ENCODE measurements at places on chromosomes 16 and 17. TPM values are rescaled to one million over a fixed set of nuclear protein-coding genes. Genes with fewer than 3 reads are reported as not detected.

DNA sequence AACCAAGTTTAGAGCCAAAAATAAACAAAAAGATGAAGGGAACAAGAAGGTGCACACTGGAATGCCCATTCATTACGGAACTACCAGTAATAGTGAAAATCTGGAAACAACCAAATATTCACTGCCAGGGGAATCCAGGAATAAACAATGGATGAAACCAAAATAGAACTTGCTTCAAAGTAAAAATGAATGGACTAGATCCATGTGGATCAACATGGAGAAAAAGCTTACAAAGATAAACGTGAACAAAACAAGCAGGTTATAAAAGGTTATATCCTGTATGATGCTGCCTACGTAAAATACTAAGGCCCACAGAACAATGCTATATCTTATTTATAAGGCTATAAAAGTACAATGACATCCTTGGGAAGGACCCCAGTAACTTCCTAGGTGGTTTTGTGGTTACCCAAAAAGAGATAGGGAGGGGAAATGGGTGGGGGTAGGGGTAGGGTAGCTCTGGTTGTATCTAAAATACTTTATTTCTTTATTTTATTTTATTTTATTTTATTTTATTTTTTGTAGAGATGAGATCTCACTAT is 12.8 kb upstream of the CCL22 start:
- no peak for DNase-seq

- DNase-seq, result no peak
These were observed 771.0 kb downstream of the KCNJ18 start for GRCh38 chr17:22463110-22463850.

GRCh38 chr17:68301438-68301959 is 10.2 kb downstream of the ARSG start:
- DNase-seq, result no peak

RBBP6 gene
- 20.3 TPM for total RNA-seq

DNA sequence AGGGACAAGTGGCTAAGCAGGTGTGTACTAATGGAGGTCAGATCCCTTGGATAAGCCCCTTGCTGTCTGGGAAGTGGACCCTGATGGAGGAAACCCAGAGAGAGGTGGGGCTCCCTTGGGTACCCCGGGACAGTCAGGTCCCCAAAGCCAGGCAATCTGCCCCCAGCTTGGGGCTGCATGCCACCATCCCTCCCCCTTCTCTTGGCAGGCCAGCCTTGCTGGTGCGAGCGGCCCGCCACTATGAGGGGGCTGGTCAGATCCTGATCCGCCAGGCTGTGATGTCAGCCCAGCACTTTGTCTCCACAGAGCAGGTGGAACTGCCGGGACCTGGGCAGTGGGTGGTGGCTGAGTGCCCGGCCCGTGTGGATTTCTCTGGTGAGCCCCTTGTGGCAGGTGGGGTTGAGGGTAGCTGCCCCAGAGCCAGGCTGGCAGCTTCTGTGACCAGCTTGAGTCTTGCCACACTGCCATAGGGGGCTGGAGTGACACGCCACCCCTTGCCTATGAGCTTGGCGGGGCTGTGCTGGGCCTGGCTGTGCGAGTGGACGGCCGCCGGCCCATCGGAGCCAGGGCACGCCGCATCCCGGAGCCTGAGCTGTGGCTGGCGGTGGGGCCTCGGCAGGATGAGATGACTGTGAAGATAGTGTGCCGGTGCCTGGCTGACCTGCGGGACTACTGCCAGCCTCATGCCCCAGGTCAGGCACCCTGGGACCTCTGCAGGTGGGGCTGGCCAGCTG is 20.1 kb downstream of the FCSK start:
- no peak for DNase-seq

DNA sequence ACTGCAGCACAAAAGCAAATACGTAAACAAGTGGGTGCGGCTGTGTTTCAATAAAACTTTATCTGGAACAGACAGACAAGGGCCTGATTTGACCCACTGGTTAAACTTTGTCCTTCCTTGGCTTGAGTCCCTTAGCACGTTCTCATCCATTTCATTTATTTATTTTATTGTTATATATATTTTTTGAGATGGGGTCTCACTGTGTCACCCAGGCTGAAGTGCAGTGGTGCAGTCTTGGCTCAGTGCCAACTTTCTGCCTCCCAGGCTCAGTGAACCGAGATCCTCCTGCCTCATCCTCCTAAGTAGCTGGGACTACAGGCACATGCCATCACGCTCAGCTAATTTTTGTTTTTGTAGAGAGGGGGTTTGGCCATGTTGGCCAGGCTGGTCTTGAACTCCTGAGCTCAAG is 64.3 kb downstream of the MYH11 start:
- no peak for DNase-seq

DNA sequence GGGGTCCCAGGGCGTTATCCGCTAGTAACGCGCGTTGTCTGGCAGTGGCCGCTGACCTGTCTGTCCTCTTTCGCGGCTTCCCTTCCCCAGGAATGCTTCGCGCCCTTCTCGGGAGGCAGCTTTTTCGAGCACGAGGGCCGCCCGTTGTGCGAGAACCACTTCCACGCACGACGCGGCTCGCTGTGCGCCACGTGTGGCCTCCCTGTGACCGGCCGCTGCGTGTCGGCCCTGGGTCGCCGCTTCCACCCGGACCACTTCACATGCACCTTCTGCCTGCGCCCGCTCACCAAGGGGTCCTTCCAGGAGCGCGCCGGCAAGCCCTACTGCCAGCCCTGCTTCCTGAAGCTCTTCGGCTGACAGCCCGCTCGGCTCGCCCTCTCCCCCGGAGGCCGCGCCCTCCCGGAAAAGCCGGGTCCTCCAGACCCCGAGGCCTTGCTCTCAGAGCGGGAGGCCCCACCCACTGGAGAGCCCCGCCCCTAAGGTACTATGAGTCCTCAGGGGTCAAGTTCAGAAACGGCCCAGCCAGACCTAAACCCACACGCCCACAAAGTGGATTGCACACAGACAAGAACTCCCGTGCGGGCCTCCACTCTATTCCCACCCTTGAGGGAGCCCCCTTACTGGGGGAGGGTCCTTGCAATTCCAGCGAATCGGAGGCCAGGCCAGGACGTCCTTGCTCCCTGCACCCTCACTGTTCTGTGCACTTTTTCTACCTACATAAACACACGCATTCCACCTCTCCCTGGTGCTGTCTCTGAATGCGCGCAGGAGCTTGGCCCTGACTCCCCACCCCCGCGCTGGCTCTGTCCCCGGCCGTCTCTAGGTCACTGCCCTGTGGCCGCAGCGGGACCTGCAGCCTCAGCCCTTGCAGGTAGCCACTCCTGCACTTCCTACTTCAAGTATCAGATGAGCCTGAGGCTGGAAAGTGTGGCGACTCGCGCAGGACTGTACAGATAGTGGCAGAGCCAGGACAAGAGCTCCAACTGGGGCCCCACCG is 5.4 kb upstream of the SLC5A2 start:
- peak; percentile 83 for DNase-seq

CDRT15 gene
- total RNA-seq, result not detected

FBXW10 gene
- not detected for total RNA-seq

STH gene
- not detected for total RNA-seq

- no peak for DNase-seq
These were observed 441 bp downstream of the VASN start for GRCh38 chr16:4372001-4372577.

DNA sequence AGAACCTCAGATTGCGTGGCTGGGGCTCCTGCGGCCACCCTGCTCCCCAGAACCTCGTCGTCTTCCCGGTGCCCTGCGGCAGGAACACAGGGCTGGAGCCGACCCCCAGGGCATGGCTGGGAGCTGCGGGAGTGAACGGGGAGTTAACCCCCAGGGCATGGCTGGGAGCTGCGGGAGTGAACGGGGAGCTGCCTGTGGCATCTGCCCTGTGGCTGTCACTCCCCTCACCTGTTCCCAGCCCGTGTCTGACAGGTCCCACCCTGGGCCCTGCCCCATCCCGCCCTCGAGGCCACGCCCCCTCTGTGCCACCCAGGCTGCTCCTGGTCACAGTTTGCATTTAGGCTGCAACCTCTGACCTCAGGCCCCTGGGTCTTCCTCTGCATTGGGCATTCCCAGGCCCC is 39.4 kb upstream of the ACSF3 start:
- no peak for DNase-seq

KRTAP4-1 gene
- not detected for total RNA-seq

All from pancreas (tissue), 10 donors.